ENCODE measurements at places on chromosomes 4 and X. TPM values are rescaled to one million over a fixed set of nuclear protein-coding genes. Genes with fewer than 3 reads are reported as not detected.

The DUX4 gene
- not detected for total RNA-seq

The PABPC4L gene
- total RNA-seq = not detected

The MUC7 gene
- total RNA-seq = not detected

The LDOC1 gene
- total RNA-seq = 6.0 TPM

The DGAT2L6 gene
- total RNA-seq = not detected

All from activated CD4-positive, alpha-beta T cell treated with anti-CD3 and anti-CD28 coated beads for 36 hours (primary cell).